ENCODE measurements at places on chromosomes 11 and 22. TPM values are rescaled to one million over a fixed set of nuclear protein-coding genes. Genes with fewer than 3 reads are reported as not detected.

EFCAB6 gene
- total RNA-seq = 0.14 TPM

C11orf91 gene
- total RNA-seq = not detected

OR8G1 gene
- not detected for total RNA-seq

DEUP1 gene
- not detected for total RNA-seq

MFRP gene
- not detected for total RNA-seq

FOLR1 gene
- total RNA-seq = not detected

SLC22A8 gene
- not detected for total RNA-seq

MAPK8IP2 gene
- 0.13 TPM for total RNA-seq

BDNF gene
- total RNA-seq = 3.4 TPM

OSBP2 gene
- 5.9 TPM for total RNA-seq

CD3D gene
- not detected for total RNA-seq

TRPM5 gene
- total RNA-seq = not detected

TP53AIP1 gene
- total RNA-seq = not detected

MMP8 gene
- not detected for total RNA-seq

ALG8 gene
- total RNA-seq = 29.4 TPM

NAALADL1 gene
- 10.7 TPM for total RNA-seq

GPR83 gene
- not detected for total RNA-seq

HTATIP2 gene
- 52.8 TPM for total RNA-seq

LRRC56 gene
- 0.46 TPM for total RNA-seq

GDPD4 gene
- total RNA-seq = not detected

GGTLC3 gene
- total RNA-seq = not detected

MYO18B gene
- total RNA-seq = not detected

SEPTIN5 gene
- total RNA-seq = 11.8 TPM

OR52E8 gene
- not detected for total RNA-seq

LRRN4CL gene
- under 0.01 TPM for total RNA-seq

SHISA8 gene
- total RNA-seq = not detected

DCUN1D5 gene
- 103 TPM for total RNA-seq

EED gene
- total RNA-seq = 18.7 TPM

NEFH gene
- 3.8 TPM for total RNA-seq

GRAP2 gene
- not detected for total RNA-seq

PELI3 gene
- 5.2 TPM for total RNA-seq

SGSM1 gene
- 0.20 TPM for total RNA-seq

LUZP2 gene
- not detected for total RNA-seq

CDC42BPG gene
- 0.20 TPM for total RNA-seq

CACNA1I gene
- not detected for total RNA-seq

TRAPPC4 gene
- total RNA-seq = 119 TPM

OPCML gene
- total RNA-seq = not detected

HTR3B gene
- not detected for total RNA-seq

ZNF280B gene
- total RNA-seq = 0.28 TPM
